ENCODE measurements at places on chromosomes 11 and 22.

GRCh38 chr11:1586699-1587098 is 1.6 kb upstream of the KRTAP5-1 start:
- no peak for DNase-seq

DNA sequence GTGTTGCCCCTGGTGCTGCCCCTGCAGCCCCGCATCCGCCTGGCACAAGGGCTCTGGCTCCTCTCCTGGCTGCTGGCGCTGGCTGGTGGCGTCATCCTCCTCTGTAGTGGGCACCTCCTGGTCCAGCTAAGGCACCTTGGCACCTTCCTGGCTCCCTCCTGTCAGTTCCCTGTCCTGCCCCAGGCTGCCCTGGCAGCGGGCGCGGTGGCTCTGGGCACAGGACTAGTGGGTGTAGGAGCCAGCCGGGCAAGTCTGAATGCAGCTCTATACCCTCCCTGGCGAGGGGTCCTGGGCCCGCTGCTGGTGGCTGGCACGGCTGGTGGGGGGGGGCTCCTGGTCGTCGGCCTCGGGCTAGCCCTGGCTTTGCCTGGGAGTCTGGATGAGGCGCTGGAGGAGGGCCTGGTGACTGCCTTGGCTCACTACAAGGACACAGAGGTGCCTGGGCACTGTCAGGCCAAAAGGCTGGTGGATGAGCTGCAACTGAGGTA is 278 bp downstream of the ROM1 start:
- no peak for DNase-seq

DNA sequence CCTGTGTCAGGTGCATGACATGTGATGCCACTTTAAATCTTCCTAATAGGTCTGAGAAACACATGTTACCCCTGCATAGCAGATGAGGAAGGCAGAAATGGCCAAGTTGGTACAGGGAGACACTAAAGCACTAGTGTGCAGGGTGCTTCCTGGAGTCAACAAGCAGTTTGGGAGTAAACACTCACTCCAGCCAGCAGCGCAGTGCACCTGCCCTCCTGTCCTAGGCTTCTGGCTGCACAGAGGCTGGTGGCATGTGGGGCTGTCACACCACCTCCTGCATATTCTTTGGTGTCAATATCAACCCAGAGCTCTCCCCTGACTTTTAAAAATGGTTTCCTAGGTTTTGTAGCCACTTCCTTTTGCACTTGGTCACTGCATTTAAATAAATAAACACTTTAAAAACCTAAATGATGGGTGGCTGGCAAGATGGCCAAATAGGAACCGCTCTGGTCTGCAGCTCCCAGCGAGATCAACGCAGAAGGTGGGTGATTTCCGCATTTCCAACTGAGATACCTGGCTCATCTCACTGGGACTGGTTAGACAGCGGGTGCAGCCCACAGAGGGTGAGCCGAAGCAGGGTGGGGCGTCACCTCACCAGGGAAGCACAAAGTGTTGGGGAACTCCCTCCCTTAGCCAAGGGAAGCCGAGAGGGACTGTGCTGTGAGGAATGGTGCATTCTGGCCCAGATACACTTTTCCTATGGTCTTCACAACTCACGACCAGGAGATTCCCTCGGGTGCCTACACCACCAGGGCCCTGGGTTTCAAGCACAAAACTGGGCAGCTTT is 33.5 kb downstream of the GAB4 start:
- no peak for DNase-seq

- no peak for DNase-seq
These were observed 30.1 kb downstream of the KCNC1 start for GRCh38 chr11:17764446-17765218.

GRCh38 chr11:43812471-43812870 is 68.2 kb upstream of the ALKBH3 start:
- no peak for DNase-seq

- DNase-seq: no peak
These were observed 921 bp downstream of the CCDC116 start for GRCh38 chr22:21633481-21633880.

DNA sequence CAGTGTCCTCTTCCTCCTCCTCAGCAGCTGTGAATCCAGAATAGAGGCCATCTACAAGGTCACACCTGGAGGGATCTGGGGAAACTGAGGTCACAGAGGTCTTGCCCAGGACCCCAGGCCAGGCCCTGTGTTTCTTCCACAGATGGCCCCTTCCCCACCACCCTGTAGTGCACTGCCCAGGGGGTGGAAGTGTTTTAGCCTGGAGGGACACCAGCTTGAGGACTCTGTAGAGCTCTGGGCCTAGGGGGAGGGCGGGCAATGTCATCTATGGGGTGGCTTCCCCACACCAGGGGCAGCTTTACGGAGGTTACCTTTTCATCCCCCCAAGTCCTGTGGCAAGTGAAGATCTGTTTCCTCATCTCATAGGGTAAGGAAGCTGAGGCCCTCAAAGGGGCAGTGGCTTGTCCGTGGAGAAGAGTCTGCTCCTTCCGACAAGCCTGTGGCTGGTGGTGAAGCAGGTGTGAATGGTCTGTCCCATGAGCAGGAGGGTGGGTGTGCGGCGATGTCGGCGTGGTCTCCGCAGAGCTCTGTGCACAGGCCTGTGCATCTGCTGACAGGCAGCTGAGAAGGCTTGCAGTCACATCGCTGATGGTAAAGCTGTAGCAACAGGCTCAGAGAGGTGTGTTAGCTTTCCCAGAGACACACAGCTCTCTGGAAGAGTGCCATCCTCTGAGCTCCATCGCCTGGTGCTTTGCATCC is 74.1 kb upstream of the WNT7B start:
- no peak for DNase-seq

GRCh38 chr11:88469561-88470225 is 132.2 kb upstream of the CTSC start:
- no peak for DNase-seq

DNA sequence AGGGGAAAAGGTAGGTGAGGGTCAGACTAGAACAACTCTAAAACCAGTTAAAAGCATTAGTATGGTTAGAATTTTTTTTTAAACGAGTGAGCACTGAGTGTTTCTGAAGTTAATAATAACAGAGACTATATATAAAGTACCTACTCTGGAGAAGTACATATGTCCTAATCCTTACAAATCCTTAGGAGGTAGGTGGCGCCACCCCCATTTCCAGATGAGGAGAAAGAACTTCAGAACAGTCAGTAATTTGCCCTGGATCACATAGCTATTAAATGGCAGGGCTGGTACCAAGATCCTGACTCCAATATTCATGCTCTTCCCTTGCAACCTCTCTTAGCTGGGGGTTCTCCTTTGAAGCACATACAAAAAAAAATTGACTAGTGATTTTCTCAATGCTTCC is 80.5 kb downstream of the CLPB start:
- DNase-seq: no peak

DNA sequence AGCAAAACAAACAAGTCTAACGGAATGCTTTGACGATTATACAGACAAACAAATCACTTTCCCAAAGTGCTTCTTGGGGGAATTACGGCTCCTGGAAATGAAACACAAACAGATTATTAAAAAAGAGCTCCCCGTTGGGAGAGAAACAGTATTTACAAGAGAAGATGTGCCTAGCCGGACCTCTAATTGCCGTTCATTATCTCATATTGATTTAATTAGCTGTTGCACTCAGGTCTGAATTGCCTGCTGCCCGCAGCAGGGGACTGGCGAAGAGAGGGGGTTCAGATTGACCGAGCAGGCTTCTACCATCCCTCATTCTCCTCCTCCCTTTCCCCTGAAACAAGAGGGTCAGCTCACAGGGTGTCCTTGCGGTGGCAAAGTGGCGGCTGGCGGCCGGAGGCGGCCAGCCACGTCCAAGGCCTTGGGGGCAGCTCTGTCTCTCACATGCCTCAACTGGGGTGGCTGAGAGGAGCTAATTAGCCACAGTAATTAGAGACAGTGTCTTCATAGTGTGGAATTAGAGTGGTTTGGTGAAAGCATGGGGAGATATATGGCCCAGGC is 295.1 kb downstream of the MIAT start:
- no peak for DNase-seq

- DNase-seq: no peak
These were observed 6.7 kb downstream of the DUSP8 start for GRCh38 chr11:1565173-1565903.

DNA sequence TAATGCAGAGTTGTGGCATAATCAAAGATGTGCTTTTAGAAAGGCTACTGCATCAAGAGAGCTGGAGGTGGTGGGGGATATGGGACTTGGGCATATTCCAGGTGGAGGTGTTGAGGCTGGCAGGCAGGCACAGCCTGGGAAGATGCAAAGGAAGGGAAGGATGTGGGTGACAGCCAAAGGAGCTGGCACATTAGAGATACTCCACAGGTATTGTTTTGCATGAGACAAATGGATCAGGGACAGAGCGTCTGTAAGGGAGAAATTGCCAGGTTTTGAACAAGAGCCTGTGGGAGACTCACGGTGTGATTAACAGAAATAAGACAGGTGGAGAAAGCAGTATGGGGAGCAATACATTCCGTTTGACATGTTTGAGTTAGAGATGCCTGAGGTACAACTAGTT is 263.7 kb downstream of the NELL1 start:
- no peak for DNase-seq

GRCh38 chr11:15663777-15664218 is 549.1 kb downstream of the INSC start:
- no peak for DNase-seq

DNA sequence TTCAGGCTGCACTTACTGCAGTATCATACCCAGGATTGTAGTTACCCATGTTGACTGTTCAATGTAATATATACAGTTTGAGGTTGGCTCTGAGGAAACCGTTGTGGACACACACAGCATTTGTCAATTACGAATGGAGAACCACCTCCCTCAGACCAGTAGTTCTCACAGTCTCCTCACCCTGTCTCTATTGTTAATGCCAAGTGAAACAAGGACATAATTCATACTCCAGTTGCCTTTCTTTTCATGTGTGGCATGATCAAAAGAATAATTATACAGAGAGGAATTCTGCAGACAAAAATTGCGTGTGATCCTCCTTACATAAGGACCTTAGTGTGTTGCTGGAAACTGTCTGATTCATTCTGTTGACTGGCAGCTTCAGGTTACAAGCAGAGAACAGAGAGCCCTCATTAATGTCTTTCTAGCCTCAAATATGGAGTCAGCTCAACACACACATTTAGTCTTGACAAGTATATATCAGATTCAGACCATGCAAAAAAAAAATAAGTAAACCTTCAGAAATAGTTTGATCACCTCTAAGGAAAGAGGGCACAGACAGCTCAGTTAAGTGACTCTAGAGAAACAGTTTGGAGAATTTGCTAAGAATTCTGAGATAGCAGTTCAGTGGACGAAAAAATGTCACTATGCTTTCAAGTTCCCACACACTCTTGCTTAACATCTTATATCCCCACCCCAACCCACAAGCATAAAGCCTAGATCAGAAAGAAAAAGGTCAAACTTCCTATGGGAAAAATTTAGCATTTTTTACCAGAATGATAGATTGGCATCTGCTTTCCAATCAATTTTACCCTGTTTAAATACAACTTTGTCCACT is 96.1 kb downstream of the MAML2 start:
- no peak for DNase-seq

DNA sequence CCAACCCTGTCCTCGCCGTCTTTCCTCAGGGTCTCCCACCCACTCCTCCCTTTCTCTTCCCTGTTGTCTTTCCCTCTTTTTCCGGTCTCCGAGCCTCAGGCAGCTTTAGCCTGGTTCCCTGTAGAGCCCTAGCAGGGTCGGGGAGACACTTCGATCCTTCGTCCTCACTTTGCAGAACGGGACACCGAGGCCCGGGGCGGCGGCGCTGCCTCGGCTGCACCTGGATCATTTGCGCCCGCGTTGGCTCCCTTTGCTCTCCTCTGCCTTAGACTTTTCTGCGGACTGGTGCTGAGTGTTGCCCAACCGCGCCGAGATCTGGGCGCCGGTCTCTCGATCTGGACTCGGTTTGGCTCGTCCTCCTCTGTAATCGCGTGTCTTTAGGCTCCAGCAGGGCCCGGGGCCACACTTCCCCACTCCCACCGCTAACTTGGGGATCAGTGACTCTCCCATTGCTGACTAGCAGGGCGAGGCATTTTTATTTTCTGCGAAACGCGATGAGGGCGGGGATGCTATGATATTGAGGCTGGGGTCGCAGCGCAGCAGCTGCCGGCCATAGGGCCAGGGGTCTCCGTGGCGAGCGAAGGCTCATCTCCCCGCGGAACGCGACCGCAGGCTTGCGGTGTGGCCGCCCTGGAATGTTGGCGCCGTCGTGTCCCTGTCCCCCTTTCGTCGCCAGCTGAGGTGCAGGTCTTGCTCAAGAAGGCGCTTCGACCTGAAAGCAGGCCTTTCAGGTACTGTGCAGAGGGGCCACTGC is 1.6 kb upstream of the E2F8 start:
- no peak for DNase-seq

DNA sequence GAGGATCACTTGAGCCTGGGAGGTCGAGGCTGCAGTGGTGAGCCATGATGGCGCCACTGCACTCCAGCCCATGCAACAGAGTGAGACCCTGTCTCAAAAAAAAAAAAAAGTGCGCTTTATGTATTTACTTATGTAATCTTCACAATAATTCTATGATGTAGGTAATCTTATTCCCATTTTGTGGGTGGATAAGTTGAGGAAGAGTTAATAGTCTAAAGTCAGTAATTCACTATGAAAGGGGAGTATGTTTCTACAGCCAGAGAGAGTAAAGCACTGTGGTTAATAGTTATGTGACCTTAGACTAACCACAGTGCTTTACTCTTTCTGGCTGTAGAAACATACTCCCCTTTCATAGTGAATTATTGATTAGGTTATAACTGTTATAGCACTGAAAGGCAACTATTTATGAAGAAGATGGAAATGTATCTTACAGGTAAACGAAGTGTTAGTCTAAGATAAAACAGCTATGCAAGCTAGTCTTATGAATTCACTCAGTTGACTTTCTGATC is 11.9 kb downstream of the CTR9 start:
- no peak for DNase-seq

DNA sequence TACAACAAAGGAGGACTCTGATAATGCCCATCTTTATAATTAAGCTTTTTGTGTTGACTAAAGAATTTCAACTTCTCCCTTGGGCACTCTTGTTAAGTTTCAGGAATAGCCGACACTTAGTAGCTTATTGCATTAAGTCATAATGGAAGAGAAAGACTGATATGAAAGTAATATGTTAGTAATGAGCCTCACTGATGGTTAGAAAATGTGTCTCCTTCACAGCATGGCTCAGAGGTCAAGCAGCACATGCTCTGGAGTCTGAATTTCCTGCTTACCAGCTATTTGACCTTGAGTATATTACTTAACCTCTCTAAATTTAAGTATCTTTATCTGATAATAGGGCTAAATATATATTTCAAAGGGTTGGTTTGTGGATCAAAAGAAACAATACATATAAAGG is 39.0 kb downstream of the PDGFD start:
- no peak for DNase-seq

- DNase-seq: no peak
These were observed 55.7 kb downstream of the PTPRJ start for GRCh38 chr11:48036011-48036410.

- DNase-seq: no peak
These were observed 1.3 kb downstream of the LDLRAD3 start for GRCh38 chr11:35945137-35945518.

DNA sequence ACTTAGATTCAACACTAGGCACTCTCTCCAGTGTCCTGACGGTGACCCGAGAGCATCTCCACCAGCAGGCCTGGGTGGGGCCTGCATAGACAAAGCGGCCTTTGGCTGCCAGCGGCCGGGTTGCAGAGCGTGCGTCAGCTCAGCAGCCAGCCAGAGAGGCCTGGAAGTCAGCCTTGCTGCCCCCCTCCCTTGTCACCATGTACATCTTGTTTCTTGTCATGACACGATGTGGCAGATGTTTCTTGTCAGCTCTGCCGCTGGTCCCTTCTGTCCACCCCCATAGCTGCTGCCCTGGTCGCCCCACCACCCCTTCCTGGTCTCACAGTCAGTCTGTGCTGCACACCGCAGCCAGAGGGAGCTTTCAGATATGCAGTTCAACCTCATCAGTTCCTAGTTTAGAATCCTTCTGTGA is 33.1 kb upstream of the CBX7 start:
- DNase-seq: no peak
